NCI-H2029 (cell line): ENCODE measurements at places on chromosomes 7 and 10.

GRCh38 chr7:121824276-121824675 is 48.7 kb upstream of the PTPRZ1 start:
- no peak for DNase-seq

DNA sequence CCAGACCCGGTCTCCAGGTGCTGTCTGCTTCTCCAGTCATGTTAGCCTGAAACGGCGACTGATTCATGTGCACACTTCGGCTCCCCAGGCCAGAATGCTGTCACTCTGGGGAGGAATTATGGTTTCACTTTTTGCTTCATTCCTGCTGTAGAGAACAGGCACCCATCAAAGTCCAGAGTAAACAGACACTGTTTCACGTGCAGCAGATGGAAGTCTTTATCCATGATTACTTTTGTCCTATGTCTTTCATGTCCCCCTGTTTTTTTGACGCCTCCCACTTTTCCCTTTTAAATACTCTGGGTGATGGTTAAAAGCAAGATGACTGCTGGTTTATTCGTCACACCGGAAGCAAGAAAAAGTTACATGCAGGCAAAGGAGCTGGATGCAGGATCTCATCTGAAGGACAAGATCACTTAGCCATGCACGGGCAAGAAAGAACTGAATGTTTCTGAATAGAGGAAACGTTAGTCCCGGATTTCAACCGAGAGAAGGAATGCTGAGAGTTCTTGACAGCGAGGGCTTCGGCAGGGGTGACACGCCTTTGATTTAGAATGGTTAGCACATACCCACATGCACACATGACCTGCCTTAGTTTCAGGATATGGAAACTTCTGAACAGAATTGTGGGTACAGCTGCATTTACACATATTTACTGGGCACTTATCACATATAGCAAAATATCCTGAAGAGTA is 250.0 kb upstream of the KLF6 start:
- DNase-seq = no peak

- no peak for DNase-seq
Observed at GRCh38 chr7:73573276-73573675, 5.1 kb downstream of the TBL2 start.

DNA sequence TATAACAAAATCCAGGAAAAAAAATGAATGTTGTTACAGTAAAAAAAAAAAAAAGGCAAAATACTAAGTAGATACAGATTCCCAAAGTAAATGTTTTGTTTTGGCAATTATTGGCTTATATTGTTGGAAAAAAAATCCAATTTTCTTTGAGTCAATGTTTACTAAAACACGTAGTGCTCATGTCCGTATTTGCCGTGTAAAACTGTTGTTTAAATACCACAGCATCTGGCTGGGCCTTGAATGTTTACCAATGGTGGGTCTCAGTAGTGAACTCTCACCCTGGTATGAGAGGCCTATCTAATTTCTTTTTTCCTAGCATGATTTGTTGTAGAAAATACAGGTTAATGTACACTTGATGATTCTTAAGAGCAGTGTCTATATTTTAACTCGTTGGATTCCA is 41.4 kb upstream of the SLC26A5 start:
- DNase-seq = peak; percentile 4

DNA sequence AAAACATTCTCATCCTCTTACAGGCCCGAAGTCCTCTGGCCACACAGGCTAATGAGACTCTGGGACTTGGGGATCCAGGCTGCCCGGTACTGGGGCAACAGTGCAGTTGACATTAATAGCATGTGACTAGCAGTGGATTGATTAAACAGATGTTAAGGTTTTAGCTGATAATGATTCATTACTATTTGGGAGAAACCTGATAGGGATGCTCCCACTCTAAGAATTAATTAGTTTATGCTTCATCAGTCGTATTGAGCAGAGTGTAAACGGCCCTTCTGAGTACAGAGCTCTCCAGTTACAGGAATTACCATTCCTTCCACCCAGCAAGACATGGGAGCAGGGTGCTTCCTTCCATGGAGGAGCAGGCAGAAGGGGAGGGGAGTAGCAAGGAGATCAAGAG is 82.7 kb downstream of the RPS24 start:
- DNase-seq = no peak

DNA sequence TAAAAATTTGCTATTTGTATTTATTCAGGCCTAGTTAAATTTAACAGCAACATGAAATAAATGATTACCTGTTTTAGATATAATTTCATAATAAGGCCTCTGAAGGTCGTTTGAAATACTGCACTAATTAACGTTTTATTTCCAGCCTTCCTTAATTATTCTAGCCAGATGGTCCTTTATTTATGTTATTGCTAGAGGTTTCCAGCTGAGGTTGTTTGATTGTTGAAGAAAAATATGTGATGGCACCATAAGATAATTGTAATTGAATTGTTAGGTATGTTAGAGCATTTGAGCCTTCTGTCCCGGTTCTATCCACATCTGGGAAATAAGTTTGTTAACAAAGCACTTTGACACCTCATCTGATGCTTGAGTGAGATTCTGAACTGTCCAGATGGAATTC is 556.1 kb downstream of the ATRNL1 start:
- DNase-seq = no peak

DNA sequence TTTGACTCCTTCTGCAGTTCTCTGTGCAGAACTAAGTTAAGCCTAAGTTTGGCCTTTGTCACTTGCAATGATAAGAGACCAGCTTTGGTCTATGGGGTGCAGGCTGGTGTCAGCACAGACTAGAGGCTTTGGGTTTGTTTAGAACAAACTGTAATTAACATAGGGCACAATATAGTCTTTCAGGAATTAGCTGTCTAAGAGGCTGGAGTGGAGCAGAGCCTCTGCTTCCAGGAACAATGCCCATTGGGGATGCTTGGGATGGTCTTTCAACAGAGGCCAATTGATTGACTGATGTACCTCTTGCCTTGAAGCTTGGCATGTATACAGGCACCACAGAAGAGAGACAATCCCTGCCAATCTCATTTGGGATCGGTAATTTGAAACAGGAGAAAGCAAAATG is 4.7 kb downstream of the SUFU start:
- no peak for DNase-seq

DNA sequence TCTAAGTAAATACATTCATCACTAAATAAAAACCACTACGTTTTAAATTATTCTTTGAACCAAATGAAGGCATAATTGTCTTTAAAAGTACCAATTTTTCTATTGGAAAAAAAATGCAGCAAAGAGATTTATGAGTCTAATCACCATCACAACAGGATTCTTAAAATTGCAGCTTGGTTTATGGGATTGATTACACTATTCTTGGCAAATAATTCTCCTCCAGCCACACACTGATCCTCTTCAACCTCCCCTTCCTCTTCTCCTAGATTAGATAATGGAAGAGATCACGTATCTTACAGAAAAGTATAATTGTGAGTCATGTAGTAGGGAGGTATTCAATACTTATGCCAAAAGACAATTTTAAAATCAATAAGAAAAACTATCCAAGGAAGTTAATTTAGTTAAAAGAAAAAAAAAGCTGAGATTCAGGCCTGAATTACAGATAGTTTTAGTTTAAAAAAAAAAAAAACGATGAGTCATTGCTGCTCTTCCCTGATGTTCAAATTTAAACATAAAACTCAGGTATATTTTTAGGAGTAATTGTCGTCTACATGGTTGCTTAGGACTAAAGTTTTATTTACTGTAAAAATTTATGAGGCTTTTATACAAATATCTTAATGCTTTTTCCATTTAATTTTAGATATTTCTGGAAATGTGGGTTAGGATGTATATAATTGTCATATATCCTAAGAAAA is 133.7 kb upstream of the CDK1 start:
- no peak for DNase-seq

DNA sequence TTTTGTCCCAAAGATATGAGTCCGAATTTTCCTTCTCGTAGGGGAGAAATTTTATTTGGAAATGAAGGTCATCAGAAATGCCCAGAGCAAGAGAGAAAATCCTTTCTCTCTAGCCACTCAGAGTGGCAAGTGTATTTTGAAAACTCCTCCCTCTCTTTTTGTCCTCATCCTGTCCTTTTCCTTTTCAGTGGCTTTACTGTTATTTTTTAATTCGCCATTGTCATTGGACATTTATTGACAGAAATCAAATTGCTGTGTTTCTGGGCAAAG is 39.6 kb downstream of the TET1 start:
- DNase-seq = no peak

- no peak for DNase-seq
Observed at GRCh38 chr10:68759967-68760366, 38.9 kb downstream of the CCAR1 start.

- DNase-seq = no peak
Observed at GRCh38 chr7:47478017-47478344, 103.9 kb downstream of the TNS3 start.

DNA sequence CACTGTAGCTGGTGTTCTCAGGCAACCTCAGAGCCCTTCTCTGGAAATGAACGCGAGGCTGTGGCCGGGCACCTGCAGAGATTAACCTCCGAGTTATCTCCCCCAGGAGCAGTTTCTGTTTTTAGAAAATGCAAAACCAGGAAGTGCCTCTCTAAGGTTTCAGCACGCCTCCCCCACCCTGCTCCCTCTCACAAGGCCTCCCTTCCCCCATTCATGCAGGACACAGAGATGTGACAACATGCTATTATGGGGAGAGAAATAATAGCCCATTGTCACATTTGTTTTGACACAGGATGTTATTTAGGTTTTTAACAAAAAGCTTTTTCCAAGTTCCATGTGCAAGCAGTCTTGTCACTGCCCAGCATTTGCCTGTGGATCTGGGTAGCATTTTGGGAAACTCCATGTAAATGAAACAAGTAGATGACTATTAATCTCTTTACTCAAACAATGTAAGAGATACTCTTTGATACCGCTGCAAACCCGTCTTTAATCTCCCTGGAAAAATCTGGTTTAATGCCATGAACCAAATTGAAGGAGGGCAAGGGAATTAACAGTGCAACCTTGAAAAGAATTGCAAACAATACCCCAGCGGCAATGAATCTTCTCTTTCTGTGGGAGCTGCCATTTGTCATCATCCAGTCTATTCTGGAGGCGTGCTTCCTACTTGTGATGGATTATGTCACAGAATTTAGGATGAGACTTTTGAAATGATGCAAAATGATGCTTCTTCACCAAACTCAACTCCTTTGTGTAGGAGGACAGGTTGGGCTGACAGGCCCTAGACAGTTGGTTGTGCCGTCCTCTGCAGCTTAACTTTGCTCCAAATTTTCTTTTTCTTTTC is 86.5 kb upstream of the NMT2 start:
- DNase-seq = no peak

GRCh38 chr10:102116656-102117055 is 3.5 kb downstream of the LDB1 start:
- DNase-seq = no peak
